ENCODE measurements at places on chromosomes 5 and 9.

DNA sequence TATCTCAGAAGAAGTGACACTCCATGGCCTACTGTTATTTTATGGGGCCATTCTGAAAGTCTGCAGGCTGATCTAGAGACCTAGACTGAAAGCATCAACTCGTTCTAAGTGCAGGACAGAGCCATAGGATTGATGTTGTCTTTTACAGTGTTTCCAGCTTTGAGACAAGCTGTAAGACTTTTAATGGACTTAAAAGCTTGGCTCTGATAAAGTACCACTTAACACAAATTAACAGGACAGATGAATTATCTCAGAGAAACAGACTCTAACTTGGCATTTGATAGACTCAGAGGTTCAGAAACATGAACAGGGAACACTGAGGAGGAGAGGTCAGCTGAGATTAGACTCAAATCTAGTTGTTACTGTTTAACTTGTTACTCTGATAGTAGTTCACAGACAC, 203.2 kb downstream of the TLR4 start:
- no peak for DNase-seq

DNA sequence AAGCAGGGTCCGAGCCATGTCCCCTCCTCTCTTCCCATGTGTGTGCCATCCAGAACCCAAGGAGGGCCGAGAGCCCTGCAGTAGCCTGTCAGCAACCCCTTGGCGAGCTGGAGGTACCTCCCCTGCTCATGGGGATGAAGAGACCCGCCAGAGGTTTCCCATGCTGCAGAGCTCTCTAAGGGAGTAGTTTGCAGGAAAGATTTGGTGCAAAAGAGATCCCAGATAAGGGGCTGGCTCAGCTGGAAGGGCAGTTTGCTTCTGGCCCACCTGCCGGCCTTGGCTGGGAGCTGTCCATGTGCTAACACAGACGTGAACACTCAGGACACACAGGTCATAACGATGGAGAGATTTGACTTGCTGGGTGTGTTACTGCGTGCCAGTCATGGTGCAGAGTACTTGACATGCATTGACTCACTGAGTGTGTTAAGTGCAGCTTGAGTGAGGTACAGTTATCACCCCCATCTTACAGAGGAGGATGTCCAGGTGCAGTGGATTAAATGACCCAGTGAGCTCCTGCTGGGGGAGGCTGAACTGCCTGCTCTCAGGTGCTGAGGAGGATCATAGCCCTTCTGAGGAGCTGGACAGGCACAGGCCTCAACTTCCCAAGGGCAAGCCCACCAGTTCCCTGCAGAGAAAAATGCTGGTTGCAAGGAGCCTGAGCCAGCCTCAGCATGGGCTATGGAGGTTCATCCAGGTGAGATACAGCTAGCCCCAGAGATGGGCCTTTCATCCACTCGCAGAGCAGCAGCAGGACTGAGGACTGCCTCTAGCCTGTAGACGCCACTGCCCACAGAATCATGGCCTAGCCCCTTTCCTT, 6.3 kb upstream of the SLC25A48 start:
- no peak for DNase-seq

DNA sequence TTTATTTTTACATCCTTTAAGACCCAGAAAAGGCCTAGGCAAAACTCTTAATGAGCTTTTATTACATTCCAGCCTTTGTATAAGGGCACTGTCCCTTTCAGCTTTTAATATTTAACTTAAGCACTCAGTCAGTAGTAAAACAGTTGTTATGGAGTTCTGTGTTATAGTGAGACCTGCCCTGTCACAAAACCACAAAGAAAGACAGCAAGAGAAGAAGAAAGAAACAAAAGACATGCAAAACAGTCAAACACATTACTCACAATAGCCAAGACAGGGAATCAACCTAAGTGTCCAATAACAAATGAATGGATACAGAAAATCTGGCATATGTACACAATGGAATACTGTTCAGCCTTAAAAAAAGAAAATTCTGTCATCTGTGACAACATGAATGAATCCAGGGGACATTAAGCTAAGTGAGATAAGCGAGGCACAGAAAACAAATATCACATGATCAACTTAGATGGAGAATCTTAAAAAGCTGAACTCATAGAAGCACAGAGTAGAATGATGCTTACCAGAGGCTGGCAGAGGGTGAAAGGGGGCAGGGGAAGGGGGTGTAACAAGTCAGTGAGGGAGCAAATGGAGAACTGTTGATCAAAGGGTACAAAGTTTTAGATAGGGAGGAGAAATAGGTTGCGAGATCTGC, 63.8 kb upstream of the CCNG1 start:
- DNase-seq = no peak

GRCh38 chr5:69217151-69217511, 17.6 kb upstream of the CDK7 start:
- DNase-seq = no peak

DNA sequence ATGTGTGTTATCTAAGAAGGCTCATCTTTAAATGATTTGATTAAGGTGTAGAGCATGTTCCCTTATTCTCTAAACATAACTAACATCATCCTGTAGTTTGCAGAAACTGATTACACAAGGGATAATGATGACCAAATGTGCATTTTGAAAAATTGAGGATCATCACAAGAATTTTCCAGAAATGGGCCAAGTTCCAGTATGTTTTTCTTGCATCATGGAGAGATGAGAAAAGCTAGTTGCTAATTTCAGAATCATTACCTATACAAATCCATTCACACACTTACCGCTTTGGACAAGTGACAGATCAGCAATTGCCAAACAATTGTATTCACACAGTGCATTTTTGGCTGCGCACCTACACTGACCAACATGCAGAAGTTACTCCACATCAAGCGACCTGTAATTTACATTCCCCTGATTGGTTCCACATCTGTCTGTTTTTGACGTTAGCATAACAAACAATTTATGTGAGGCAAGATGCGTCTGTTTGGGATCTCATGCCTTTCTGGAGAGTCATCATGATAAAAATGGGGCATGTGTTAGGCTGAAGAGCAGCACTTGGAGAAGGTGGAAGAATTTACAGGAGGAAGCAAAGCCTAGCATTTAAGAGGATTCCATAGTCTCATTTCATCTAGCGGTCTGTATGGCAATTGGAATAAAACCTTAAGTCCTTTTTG, 2.8 kb upstream of the BNC2 start:
- DNase-seq = no peak

- DNase-seq = peak; percentile 91
Observed at GRCh38 chr9:128254855-128255759, 20.7 kb downstream of the GOLGA2 start.

DNA sequence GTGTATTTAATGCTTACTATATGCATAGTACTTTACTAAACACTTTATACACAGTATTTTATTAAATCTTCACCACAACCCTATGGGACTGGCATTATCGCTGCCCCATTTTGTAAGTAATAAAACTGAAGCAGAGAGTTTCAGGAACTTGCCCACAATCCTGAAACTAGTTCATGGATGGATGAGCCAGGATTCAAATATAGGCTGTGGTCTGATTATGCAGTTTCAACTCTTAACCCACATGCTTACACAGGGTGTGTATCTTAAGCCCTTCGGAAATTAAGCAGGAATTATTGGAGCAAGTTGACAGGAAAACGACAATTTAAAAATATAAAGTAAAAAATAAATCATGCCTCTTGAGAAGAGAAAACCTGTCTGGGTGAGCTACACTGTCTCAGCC, 109.0 kb downstream of the ATP10B start:
- DNase-seq = no peak

DNA sequence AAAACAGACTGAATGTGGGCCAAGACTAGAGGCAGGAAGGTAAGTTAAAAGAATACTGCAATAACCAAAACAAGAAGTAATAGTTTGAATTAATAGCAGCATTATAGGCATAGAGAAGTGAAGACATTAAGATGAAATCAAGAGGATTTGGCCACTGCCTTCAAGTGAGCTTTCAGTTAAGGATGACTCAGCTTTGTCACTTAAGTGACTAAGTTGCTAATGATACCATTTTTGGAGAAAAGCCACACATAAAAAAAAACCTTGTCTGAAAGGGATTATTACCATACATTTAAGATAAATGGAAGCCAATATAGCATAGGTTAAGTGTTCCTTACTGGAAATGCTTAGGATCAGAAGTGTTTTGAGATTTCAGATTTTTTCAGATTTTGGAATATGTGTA, 57.0 kb downstream of the ECPAS start:
- DNase-seq = no peak

- no peak for DNase-seq
Observed at GRCh38 chr5:7394889-7395431, 978 bp upstream of the ADCY2 start.

DNA sequence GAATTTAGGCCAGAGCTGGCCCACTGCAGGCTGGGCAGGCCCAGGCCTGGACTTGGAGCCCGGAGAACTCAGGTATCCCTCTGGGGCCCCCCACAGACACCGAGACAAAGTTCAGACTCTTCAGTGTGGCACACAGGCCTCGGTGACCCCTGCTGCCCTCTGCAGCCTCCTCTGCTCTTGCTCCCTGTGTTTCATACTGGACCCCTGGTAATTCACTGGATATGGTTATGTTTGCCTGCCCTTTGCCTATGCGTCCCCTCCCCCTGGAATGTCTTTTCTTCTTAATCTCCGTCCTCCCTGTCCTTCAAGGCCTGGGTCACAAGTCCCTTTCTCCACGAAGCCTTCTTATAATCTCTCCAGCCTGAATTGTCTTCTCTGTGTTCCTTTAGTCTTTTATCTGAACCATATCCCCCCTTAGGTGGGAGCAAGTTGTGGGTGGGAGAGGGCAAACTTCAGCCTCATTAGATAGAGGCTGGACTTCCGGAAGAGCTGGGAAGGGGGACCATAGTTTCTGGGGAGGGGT, 30.1 kb downstream of the GSN start:
- DNase-seq = no peak

- DNase-seq = no peak
Observed at GRCh38 chr9:137255448-137256114, 454 bp downstream of the NELFB start.

GRCh38 chr5:133844836-133845235, 123.6 kb downstream of the C5orf15 start:
- DNase-seq = no peak

DNA sequence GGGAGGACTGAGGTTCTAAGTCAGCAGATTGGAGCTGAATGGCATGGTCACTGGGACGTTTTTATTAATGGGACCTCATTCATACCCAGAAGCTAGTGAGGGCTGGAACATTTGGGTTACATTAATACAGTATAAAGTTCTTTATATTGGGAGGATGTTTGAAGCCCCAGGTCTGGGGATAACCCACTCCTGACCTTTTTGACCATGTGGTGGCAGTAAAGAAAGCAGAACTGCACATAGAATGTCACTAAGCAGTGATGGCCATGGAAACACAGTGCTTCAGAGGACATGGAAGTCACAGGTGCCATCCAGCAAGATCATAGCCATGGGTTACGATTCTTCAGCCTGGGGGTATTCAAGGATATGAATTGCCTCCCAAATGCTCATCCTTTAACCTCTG, 176.0 kb downstream of the ATP10B start:
- no peak for DNase-seq

GRCh38 chr9:18710065-18710464, 236.1 kb downstream of the ADAMTSL1 start:
- no peak for DNase-seq

- DNase-seq = no peak
Observed at GRCh38 chr9:136586391-136586953, 40.6 kb upstream of the NOTCH1 start.

DNA sequence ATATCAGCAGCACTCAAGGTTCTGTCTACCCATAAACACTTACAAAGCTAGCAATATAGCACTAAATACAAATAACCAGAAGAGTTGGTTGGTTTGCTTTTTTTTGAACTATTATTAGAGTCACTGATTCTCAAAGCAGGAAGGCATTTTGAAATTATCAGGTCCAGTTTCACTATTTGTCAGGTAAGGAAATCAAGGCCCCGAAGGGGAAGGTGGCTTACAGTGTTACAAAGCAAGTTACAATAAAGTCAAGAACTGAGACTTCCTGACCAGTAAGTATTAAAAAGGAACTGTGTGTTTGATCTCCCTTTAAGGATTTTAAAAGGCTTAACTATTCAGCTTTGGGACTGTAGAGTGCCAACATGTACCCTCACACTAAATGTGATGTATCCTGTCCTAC, 10.8 kb downstream of the C5orf15 start:
- no peak for DNase-seq

GRCh38 chr5:145835848-145836239, 702 bp upstream of the PRELID2 start:
- no peak for DNase-seq

- no peak for DNase-seq
Observed at GRCh38 chr9:112831281-112831851, 59.3 kb downstream of the SLC46A2 start.

DNA sequence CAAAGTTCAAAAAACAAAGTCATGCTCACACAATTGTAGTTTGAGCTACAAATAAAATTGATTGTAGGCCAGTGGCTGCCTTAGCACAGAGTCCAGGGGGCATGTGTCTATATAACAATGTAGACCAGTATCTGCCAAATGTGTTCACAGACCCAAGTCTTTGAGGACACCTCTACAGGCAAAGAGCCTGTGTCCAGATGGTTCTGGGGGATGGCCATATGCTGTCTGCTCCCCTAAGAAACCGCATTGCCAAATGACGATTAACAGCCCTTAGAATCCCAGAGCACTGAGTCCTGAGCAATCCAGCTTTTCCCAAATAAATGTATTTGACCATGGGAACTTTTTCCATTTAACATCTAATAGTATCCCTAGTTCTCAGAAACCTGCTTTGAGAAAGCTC, 169.6 kb downstream of the ADCY2 start:
- no peak for DNase-seq

DNA sequence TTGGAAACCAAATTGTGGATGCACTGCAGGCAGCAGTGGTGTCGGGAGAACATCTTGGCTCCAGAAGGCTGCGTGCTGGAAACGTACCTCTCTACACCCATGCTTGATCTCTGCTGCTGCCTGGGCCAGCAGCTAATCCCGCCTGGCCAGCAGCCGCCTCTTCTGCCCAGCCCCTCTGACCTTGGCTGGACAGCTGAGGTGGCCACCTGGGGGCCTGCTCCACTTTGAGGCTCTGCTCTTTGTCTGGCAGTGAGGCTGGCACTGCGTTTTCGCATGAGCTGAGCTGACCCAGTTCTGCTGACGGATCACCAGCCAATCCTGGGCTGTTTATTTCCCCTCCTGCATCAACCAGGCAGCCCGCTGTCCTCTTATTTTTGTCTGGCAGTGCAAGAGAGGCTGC, 154.9 kb downstream of the TENT4A start:
- no peak for DNase-seq

- DNase-seq = no peak
Observed at GRCh38 chr5:108728566-108729241, 19.0 kb upstream of the FER start.

DNA sequence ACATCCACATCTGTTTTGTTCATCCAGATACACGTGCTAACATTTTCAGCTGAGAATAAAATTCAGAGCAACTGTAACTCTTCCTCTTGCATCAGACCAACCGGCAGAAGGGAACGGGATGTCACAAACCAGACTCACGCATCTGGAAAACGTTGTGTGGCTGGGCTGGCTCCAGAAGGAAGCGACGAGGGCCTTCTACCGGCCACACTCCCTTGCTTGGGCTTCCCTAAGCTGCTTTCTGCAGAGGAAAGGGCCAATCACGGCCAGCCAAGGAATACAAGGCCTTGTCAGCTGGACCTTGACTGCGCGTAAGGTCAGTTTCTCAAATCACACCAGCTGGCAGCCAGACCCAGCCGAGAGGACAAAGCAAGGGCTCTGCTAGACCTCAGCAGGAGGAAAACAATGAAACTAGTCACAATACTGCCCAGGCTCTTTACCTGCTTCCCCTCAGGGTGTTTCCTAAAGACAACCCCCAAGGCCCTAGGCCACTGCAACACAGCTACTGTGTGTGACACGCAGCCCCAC, 106.1 kb downstream of the THBS4 start:
- DNase-seq = peak; percentile 73

All from BE2C (cell line).